ENCODE measurements at places on chromosomes 5 and 9.
A peak's percentile ranks its signal among the peaks of the same experiment; 100 is the strongest.

DNA sequence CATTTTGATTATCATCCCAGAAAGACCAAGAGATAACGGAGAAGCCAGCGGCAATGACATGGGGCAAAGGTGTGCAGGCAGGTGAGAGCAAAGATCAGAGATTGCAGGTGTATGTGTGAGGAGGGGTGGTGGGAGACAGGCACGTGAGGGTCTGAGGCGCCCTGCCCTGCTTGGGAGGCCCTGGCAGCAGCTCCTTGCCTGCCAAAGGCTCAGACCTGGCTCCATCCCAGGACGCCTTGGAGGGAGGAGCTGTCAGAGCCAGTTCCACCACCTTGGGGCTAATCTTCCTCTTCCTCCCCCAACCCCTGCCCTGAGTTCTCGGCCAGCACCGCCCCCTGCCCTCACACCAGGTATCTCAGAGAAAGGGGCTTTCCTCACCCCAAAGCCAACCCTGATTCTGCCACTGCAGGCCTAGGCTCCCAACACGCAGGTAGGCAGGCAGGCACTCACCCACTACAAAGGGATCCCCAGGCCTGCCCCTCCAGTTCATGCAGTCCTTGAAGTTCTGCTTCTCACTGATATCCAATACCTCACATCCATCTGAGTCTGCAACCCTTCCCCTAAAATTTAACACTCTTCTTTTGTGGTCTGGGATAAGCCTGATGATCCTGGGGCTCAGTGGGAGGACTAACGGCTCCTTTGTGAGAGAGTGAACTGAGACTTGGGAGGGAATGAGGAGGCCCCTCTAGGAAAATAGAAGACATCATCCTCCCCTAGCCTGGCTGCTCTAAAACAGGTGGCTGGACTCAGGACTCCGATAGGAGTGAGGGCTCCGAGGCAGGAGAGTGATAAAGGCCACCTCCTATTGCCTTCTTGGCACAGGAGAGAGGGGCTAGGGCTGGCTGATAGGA lies 1.8 kb downstream of the AQP3 start:
- peak; percentile 51 for DNase-seq

DNA sequence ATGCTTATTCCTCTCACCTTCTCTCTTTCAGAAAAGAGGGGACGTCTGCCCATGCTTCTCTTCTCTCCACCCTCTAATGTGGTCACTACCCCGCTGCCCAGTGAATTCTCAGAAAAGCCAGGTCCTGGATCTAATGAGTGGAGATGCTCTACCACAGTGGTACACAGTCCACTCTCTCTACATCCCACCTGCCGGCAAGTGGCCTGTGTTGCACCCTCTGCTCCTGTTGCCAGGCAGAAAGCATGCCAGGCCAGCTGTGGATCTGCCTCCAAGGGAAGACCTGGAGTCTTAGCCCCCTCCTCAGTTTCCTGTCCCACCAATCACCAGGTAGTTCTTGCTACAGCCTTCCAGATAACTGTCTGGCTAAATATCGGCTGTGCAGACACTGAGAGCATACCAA lies 71.2 kb upstream of the SPDL1 start:
- DNase-seq: no peak

DNA sequence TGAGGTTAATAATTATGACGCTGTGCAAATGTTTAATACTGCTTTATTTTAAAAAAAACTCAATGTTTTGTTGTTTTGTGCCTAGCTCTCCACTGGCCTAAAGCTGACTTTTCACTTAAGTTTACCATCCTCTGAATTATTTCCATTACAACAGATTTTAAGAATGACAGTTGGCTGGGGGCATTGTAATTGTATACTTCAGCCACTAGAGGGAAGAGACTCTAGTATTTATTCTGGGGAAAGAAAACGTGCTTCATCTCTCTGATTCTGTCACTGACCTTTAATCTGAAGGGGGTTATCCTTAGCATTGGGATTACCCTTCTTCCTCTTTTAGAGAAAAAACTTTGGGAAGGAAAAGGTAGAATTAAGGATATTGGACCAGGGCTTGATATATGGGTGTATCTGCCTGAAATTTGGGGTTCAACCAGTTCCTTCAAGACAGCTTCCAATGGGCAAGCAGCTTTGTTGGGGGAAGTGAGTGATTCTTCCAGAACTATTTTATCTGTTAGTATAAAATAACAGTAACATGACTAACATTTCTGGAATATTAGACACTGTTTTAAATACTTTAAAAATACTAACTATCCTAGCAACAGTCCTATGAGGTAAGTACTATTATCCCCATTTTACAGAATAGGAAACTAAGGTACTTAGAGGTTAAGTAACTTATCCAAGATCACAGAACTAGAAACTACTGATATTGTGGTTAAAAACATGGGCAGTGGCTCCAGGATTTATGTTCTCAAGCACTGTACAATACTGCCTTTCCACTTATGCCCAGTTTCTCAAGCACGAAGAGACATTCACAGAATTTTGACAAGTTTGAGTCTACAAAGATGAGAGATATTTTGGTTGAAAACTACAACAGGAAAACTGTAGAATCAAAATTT lies 208.4 kb downstream of the CD180 start:
- peak; percentile 45 for DNase-seq

DNA sequence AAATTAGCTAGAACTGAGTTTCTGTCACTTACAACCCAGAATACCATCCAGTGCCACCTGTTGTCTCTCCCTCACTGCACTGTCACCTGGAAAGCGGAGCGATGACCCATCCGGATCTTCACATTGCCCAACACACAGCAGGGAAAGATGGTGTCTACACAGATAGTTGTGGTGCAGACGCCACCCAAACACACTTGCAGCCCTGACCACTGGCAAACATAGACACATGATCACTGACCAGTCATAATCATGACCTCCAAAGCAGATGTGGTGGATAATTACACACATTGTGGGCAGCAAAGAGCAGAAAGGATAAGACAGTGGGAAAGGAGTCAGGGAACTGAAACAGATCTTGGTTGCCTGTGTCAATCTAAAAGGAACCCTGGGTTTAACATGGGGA lies 64.7 kb downstream of the GABBR2 start:
- no peak for DNase-seq

DNA sequence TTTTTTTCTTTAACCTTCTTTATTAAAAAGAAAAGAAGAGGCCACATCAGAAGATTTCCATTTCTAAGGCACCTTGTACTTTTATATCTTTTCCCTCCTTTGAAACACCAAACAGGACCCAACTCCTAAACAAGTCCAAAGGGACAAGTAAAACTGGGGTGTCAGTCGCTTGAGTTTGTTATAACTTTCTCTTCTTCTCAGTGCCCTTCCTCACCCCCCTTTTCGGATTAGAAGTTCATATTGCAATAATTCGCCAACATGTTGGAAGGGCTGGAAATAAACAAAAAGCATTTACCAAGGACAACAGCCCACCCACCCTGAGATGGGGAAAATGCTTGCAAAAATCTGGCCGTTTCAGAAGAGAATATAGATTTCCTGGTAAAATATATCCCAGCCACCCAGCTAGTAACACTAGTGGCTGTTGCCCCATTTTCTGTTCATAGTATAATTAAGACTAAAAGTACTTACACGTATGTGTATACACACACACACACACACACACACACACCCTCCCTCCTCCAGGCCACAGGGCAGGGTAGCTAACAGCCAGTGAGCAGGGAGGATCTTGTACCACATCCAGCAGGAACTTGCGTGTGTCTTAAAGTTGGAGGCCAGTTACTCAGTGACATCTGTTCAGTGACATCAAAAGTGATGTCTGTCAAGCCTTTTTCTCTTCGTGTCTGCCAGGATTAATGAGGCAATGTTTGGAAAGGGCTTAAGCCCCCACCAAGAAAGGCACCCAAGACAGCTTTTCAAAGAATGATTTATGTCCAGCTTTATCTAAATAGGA lies 149.1 kb upstream of the KLF4 start:
- DNase-seq: peak; percentile 20

DNA sequence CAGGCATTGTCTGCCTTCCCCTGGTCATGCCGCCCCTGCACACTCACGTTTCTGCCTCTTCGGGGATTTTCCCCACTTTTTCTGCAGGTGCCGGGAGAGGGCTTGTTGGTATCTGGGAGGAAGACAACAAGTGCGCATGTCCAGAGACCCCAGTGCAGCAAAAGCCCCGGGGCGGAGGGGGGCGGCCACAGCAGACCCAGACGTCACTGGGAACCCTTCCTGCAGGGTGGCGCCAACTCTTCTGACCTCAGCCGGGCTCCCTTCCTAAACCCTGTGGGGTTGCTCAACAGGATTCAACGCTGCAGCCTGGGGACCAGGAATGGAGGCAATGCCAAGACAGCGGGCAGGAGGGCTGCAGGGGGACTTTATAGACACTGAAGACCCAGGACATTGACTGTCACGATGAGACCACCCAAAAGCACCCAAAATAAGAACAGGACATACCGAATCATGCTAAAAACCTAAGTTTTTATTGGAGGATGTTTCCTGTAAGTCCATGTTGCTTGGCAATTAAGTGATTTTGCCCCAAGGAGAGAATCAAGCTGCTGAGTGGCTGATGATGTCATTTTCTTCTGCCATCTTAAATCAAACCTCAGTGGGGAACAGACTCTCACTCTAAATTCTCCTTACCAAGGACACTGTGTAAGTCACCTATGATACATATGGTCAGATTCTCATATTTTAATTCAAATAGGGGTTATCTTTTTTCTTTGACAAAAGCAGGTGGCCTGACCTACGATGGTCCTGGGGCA lies 62.9 kb upstream of the SIMC1 start:
- DNase-seq: no peak

DNA sequence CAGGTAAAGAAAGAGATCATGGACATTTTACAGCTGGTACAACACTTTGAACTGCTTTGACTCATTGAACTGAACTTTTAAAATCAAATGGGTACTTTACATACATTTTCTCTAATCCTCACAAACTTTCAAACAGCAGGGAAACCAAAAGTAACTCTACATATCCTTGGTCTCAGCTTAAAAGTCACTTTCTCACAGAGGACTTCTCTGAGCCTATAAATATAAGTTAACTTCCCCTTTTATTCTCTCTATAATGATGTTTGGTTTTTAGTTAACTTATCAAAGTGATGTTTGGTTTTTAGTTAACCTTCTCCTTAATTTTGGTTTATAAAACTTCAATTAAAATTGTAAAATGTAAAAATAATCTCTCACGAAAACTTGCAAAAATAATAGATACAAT lies 209.8 kb downstream of the MCTP1 start:
- no peak for DNase-seq

DNA sequence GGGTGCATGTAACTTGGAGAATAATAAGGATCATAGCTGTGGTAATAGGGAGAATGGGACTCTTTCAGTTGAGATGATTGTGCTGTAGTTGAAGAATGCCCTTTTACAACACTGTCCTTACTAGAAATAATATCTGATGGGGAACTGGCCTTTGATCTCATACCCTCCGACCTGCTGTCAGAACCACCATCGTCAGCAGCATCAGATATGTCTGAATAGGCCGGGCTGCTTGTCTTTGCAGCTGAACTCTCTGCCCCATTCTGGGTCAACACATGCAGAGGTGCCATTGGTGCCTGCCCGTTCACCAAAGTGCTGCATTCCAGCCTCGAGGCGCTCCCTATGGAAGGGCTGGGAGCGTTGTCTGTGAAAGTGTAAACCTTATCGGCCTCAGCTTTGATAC lies 99.1 kb downstream of the ZNF608 start:
- no peak for DNase-seq

GRCh38 chr5:143567583-143568504 lies 164.4 kb upstream of the NR3C1 start:
- no peak for DNase-seq

DNA sequence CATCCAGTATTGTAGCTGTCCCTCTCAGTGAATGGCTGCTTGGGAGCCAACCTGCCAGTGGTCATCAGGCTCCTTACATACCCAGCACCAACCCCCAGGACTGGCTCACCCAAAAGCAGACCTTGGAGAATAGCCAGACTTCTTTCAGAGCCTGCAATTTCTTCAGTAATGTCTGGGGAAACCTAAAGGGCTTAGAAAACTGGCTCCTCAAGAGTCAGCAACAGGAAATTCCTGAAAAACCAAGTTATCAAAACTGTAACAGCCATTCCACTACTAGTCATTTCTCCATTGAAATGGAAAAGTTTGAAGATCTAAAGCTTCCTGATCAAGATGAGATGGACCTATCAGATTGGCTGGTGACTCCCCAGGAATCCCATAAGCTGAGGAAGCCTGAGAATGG lies 12.3 kb upstream of the STING1 start:
- DNase-seq: no peak

GRCh38 chr5:151678713-151679112 lies 8.0 kb downstream of the SPARC start:
- no peak for DNase-seq

Measured in CD4-positive, alpha-beta T cell treated with Interleukin-12 subunit alpha and Interleukin-12 subunit beta, for 1 hour (primary cell).